ENCODE measurements at places on chromosomes 16 and 17. TPM values are rescaled to one million over a fixed set of nuclear protein-coding genes. Genes with fewer than 3 reads are reported as not detected.

USB1 gene
- total RNA-seq = 31.8 TPM

GRCh38 chr17:17119533-17119932 lies 77.3 kb downstream of the MPRIP start:
- H3K27ac ChIP-seq = no peak overlapping the region
- H3K27me3 ChIP-seq = no peaks in the 10 kb centered on the region
- DNase-seq = no peak
- no peaks in the 10 kb centered on the region for H3K4me1 ChIP-seq

GRCh38 chr16:17070882-17071592 lies 399.7 kb downstream of the XYLT1 start:
- H3K36me3 ChIP-seq = no peaks in the 10 kb centered on the region
- no peak overlapping the region for H3K4me3 ChIP-seq
- DNase-seq = no peak
- H3K27ac ChIP-seq = no peak overlapping the region

SEPTIN12 gene
- not detected for total RNA-seq

- H3K36me3 ChIP-seq = no peaks in the 10 kb centered on the region
- no peak for DNase-seq
- H3K27ac ChIP-seq = no peak overlapping the region
- no peaks in the 10 kb centered on the region for H3K4me1 ChIP-seq
Measured at GRCh38 chr17:33941744-33942143, 313.3 kb upstream of the CCL2 start.

Data from aorta (tissue), 5 donors.